Dorsolateral prefrontal cortex (tissue), 122 donors: ENCODE measurements at places on chromosomes 5 and 9.

DNA sequence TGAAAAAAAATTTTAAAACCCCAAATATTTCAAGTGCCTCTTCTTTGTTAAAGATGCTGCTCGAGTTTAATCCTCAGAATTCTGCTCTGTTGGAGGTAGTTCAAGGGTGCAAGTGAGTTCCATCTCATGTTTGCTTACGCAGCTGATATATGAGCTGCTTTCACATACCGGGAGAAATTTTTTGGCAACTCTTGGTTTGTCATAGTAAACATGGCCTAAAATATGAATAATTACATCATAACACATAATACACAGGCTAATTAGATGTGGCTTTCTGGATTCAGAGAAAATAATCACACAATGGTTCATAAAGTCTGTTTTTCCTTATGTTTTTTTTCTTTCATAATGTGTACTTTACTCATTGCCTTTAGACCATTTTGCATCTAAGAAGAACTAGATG, 1134.1 kb downstream of the PTPRD start:
- no peak for DNase-seq

DNA sequence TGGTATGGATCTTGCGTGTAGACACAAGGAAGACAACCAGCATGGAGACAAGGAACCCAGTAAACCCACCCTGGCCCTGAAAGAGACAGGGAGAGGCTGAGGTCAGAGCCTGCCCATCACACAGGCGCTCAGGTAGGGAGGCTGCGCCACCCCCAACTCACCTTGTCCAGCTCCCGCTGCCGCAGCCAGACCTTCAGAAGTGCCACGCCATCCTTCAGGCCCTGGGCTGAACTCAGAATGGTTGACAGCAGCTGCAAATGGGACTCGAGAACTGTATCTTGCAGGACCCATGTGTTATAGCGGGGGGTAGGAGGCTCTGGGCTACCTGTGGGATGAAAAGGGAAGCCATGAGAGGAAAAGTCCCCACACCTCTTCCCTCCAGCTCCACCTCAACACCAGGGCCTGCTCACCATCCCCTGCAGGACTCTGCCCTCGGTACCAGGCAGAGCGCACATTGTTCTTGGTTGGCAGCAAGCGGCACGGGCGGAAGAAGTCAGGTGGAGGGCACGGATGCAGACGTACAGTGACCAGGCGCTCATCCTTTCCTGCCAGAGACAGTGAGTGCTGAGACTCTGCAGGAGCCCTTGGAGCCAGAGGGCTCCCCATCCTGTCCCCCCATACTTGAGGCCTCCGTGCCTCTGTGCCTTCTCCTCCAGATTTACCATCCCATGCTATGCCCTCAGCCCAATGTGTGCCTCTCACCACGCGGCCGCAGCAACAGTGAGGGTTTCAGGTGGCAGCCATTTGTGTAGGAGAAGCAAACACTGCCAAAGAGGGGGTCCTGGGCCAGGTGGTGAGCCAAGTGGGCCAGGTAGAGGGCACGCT, 4.7 kb downstream of the NOL6 start:
- DNase-seq = no peak

DNA sequence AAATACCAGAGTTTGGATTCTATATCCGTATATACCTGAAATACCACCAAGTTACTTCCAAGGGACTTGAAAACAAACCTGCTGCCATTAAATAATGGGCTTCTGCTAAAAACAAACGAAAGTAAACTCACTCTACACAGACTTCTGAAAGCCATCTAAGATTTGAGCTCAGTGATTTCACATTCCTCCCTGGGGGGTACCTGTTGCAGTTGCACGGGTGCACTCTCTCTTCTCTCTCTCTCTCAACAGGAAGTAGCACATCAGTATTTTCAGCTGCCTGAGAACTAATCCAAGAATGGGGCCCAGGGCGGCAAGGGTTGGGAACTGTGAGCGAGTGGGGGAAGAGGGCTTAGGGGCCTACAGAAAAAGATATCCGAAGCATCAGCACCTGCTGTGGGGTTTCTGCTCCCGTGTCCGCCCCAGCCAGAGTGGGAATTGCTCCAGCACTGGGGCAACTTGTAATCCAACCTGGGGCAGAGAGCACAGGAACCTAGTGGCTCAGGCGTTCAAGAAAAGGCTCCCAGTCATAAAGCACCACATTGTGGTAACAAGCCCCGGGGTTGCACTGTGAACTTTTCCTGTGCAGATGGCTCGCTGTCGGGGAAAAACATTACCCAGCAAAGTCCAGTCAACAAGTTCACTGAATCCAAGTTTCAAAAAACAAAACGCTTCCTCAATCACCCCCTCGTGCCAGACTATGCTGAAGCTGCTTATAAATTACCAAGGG, 99.8 kb downstream of the EFNA5 start:
- DNase-seq = no peak

GRCh38 chr9:137396227-137396626, 26.7 kb downstream of the EXD3 start:
- no peak for DNase-seq

GRCh38 chr9:130150779-130151382, 21.3 kb upstream of the NCS1 start:
- no peak for DNase-seq

GRCh38 chr9:137311986-137312851, 10.1 kb upstream of the NRARP start:
- DNase-seq = peak; percentile 30

DNA sequence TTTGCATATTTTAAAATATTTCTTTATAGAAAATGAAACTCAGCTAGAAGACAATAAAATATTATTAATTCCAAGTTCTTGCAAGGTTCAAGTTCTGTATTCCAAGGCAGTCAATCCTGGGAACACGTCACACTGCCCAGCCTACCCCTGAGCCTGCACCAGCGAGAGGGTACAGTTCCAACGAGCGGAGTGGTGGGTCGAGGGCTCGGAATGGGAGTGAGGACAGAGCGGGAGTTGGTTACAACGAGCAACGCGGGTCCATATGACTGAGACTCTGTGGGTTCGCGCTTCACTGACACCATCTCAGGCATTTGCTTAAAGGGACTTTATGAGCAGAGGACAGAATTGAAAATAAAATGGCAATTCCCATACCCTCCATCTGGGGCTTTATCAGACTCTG, 40.0 kb upstream of the SPTLC1 start:
- DNase-seq = no peak

- no peak for DNase-seq
These were observed 674 bp downstream of the C5orf15 start for GRCh38 chr5:133967698-133968203.

- no peak for DNase-seq
These were observed 8.7 kb upstream of the CDKN2AIPNL start for GRCh38 chr5:134420343-134420742.

- DNase-seq = no peak
These were observed 184.5 kb upstream of the FBN2 start for GRCh38 chr5:128722551-128722950.

DNA sequence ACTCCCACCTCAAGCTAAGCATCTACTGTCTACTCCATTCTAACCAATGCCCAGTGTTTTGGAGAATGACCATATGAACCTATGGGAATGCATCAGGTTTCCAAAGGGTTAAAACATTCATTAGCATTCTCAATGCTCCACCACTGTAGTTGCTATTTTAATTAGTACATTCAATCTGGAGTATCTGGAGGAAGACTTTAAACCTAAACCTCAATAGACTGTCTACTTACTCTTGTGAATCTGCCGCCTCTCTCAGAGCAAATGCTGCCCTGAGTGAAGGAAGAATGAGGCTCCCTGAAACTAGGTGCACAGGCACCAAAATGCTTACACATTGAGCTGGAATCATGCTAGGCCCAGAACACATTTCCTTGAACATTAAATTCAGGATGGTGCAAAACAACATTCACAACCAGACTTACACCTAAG, 2.0 kb downstream of the ENC1 start:
- DNase-seq = no peak
